Panc1 (cell line): ENCODE measurements at places on chromosomes 16 and 17. TPM values are rescaled to one million over a fixed set of nuclear protein-coding genes. Genes with fewer than 3 reads are reported as not detected.

OR1F1 gene
- 0.26 TPM for total RNA-seq

GAS2L2 gene
- total RNA-seq, result not detected

HS3ST3A1 gene
- 0.31 TPM for total RNA-seq

GNG13 gene
- total RNA-seq, result 0.23 TPM

GRCh38 chr16:52103791-52104190, 443.2 kb downstream of the TOX3 start:
- no peak for DNase-seq

DNA sequence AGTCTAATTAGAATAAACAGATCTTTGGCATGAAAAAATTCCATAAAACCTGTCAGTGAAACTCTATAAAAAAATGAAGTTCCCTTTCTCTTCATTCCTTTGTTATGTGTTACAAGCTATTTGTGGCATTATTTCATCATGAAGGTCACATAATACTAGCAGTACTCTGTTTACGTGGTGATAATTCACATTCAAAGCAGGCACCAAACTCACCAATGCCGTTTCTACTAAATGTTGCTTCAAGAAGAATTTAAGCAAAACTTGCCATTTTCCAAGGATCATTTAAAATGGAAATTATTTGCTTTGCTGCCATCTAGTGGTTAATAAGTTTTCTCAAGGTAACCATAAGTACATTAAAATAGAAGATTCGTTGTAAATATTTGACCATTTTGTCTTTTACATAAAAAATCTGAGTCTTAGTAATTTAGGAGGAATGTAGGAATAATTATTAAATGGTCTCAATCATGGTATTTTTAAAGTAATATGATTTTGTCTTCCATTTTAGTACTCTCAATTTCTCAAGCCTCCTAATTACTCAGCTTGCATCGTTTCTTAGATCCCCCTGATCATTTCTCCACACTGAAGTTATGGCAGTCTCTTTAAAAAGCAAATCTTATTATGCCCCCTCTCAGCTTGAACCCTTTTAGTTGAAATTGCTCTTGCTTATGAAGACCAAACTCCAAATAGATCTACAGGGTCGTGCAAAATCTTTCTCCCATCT, 80.8 kb downstream of the OMG start:
- DNase-seq, result no peak

DNA sequence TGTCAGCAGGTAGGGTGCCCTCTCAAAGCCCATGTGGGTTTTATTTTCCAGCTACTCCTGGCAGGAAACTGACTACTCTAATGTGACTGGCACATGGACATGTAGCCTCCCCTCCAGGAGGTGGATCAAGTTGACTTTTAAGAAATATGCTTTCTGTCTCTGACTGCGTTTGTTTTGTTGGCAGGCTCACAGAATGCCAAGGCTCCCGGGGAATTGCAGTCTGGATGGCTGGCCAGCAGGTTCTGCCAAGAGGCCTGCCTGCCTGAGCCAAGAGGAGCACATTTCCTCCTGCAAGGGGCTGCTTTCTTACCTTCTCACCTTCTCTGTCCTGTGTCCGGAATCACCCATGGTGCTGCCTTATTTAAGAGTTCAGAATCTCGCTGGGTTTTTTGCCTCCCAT, 217.3 kb upstream of the ERCC4 start:
- no peak for DNase-seq

DNA sequence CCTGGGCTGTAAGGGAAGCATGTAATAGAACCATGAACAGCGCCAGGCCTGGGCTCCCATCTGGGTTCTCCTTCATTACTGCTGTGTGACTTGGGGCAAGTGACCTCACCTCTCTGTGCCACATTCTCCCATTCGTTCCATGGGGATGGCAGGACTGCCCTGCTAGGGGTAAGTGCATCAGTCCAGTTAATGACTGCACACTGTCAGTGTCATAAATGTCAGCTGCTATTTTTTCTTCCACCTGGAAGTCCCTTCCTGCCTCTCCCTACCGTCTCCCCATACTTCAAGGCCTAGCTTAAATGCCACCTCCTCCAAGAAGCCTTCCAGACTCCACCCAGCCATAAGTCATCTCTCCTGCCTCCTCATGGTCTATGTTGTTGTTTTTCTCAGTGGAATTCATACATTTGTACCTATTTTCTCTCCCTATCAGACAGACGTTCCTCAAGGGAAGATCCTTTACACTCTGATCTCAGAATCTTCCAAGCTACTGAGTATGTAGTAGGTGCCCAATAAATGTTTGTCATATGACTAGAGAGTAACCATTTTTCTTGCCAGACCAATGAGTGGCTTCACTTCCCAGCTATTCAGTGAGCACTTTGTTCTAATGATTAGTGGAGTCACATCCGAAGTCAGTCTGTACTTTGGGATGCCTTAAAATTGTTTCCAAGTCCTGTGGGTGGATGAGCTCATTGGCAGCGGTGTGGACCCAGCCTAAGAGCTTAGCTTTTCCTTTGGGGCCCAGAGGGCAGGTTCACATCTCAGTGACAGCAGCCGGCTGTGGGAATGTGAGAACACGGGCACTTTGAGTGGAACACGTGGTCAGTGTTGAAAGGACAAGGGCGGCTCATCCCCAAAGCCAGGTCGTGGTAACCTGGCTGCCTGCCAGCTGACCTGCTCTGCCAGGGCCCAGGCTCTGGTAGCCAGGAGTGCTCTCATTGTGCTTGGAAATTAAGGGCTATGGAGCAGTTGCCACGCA, 147.5 kb upstream of the GSE1 start:
- no peak for DNase-seq

- no peak for DNase-seq
Measured at GRCh38 chr16:56609463-56609921, 1.1 kb downstream of the MT2A start.

DNA sequence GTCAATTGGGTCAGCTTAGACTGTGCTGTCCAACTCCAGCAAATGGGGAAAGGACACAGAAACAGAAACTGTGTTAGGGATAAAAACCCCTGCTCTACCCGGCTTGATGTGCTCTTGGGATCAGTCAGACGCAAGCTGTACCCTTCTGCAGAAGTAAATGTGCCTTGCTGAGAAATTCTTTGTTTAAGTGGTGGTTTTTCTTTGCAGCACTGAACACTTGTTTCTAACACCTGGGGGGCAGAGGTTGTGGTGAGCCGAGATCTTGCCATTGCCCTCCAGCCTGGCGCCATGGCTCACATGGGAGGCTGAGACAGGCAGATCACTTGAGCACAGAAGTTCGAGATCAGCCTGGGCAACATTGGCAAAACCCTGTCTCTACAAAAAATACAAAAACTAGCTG, 18.5 kb upstream of the ARL4D start:
- no peak for DNase-seq

DNA sequence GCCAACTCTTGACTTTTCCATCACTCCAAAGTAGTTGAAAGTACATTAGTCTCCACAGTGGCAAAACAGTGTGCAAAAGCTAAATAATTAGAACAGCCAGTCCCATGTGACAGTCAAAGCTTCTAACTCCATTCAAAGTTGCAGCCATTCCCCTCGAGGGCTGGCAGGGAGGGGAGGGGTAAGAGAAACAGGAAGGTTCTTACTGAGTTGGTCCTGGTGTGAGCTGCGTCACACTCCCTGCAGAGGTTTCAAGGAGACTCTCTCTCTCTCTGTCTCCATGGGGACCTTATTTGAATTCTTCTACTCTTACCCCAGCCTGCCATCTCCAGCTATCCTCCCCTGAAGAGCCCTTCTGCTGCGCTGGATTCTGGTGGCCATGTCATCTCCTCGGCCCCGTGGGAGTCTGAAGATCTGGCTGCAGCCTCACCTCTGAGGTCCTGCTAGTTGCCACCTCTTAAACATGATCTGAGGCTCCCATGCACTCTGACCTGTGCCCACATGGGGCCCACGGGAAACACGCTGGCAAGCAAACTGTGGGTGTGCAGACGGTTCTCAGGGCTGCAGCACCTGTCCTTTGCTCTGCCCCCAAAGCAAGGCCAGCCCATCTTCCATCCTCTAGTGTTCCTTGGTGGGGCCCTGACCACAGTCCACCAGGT, 23.3 kb upstream of the STH start:
- DNase-seq, result no peak

- DNase-seq, result no peak
Measured at GRCh38 chr16:54921206-54921824, 9.3 kb upstream of the IRX5 start.

GRCh38 chr17:28812748-28813377, 29.7 kb downstream of the FAM222B start:
- peak; percentile 24 for DNase-seq

- peak; percentile 8 for DNase-seq
Measured at GRCh38 chr17:20263595-20263994, 203.7 kb downstream of the LGALS9B start.

- no peak for DNase-seq
Measured at GRCh38 chr17:71024172-71024571, 854.8 kb downstream of the KCNJ2 start.
